ENCODE measurements at places on chromosomes 1 and 21. TPM values are rescaled to one million over a fixed set of nuclear protein-coding genes. Genes with fewer than 3 reads are reported as not detected.

The MATN1 gene
- polyA plus RNA-seq, result 0.30 TPM

DNA sequence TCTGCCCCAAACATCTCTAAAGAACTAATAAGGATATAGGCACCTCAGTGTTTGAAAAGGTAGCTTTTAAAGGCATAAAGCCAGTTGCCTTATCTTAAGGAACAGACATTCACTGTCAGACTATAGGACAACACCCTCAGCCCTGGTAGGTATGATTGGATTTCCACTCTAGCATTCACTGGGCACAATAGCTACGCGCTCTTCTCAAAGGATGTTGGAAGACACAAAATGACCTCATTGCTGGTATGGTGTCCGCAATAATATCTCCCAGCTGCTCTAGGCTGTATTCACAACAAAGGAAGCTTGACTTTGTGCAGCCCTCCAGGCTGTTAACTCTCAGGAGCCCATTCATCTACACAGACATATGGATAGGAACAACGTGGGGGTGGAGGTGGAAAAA lies 119.4 kb upstream of the CXADR start:
- no peak for DNase-seq

The LCE1D gene
- not detected for polyA plus RNA-seq

GRCh38 chr1:215079456-215079855 lies 3.1 kb upstream of the KCNK2 start:
- DNase-seq, result no peak

The EPHA10 gene
- 1.2 TPM for polyA plus RNA-seq

DNA sequence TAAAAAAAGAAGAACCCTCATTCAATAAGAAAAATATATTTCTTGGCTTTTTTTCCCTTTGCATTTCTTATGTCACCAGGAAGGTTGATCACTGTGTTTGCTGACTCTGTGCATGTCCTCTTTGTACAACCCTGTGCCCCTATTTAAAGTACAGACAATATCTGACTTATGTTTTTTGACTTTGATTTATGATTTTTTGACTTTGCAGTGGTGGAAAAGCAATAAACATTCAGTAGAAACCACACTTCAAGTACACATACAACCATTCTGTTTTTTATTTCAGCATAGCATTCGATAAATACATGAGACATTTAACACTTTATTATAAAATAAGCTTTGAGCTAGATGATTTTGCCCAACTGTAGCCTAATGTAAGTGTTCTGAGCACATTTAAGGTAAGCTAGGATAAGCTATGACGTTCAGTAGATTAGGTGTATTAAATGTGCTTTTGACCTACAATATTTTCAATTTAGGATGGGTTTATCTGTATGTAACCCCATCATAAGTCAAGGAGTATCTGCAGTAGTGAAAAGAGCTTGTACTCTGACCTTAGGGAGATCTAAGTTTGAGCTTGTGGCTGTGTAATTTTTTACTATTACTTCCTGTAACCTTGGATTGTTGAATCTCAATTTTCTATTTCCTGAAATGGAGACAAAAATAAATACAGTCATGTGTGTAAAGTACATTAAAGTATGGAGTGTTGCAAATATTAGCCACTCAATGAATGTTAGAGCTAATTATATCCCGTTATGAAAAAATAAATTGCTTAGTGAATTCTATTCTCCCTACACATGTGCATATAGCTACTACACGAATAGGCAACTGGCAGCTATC lies 1.2 kb downstream of the RNASEL start:
- no peak for DNase-seq

GRCh38 chr1:181317261-181317930 lies 165.9 kb upstream of the CACNA1E start:
- DNase-seq, result no peak

The CCDC30 gene
- polyA plus RNA-seq, result 5.0 TPM

DNA sequence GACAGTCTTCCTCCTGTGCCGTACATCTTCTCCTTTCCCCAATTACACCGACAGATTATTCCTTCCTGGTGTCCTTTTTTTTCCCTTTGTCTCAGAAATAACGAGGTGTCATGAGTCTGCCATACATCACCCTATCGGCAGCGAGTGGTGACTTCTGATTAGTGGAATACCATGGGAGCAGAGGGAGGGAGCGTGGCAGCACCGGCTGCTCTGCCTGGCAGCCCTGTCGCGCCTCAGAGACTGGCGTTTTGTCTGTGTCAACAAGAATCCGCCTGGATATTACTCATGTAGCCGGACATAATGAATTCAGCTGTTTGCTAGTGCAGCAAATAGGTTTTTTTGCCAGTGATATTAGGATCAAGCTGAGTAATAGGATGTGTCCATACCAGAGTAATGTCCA lies 51.8 kb downstream of the UTP25 start:
- DNase-seq, result no peak

DNA sequence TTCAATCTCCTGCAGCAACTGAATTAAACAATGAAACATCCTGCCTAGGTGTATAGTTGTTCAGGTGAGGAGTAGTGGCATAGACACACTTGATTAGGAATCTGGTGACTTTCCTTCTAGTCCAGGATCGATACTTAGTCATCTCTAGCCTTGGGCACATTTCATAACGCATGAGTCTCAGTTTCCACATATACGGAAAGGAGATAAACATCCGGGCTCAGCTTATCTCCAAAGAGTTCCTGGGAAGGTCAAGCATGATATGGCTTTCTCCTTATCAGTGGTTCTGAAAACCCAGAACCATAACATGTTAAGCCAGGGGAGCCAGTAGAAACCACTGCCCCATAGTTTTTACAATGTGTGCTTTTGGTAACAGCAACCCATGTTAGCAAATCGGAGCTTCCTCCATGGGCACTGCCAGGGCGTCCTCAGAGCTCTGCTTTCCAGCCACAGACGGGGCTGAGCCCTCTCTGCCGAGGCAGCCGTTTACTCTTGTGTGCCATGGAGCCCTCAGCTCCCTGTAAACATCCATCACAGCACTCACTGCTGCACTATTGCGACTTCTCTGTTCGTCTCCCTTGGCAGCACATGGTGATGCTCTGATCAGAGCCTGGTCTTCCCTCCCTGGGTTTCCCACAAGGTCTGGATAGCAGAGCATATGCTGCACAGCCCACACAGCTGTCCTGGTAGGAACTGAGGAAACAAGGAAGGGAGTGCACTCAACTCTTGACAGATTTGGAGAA lies 34.6 kb downstream of the RUNX1 start:
- DNase-seq, result no peak

GRCh38 chr1:22212400-22213233 lies 69.7 kb upstream of the WNT4 start:
- DNase-seq, result no peak

DNA sequence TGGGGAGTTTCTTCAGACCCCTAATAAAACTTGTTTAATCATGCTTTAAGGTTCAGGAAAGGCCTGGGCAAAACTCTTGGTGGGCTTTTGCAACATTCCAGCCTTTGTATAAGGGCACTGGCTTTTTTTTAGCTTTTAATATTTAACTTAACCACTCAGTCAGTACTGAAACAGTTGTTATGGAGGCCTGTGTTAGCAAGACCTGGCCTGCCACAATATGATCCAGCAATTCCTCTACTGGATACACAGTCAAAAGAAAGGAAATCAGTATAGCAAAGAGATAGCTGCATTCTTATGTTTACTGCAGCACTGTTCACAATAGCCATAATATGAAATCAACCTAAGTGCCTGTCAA lies 75.1 kb upstream of the COG2 start:
- DNase-seq, result no peak

DNA sequence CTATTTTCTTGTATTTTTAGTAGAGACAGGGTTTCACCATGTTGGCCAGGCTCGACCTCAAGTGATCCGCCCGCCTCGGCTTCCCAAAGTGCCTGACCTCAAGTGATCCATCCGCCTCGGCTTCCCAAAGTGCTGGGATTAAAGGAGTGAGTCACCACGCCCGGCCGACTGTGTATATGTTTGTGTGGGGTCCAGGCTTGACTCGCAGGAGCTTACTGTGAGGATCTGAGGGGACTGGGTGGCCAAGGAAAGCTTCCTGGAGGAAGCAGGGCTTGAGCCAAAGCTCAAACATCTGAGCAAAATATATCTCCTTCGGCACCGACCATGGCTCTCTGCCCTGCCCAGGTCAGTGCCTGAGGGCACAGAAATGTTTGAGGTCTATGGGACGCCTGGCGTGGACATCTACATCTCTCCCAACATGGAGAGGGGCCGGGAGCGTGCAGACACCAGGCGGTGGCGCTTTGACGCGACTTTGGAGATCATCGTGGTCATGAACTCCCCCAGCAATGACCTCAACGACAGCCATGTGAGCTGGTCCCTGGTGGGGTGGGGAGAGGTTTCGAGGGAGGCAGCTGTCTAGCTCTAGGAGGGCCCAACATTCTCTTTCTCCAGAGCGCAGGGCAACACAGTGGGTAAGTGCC lies 10.5 kb downstream of the PADI3 start:
- DNase-seq, result no peak

The DDAH1 gene
- 115 TPM for polyA plus RNA-seq

- DNase-seq, result peak; percentile 51
Measured at GRCh38 chr1:206469933-206470691, at the start of gene IKBKE. IKBKE (plus strand) TSS chr1:206470476; CDS start chr1:206473228, 2,752 bp downstream.
